Dermis microvascular lymphatic vessel endothelial cell (primary cell): ENCODE measurements at places on chromosomes 11 and 22.

- DNase-seq: peak; percentile 9
Observed at GRCh38 chr11:75103380-75104026, 6.8 kb upstream of the OR2AT4 start.

DNA sequence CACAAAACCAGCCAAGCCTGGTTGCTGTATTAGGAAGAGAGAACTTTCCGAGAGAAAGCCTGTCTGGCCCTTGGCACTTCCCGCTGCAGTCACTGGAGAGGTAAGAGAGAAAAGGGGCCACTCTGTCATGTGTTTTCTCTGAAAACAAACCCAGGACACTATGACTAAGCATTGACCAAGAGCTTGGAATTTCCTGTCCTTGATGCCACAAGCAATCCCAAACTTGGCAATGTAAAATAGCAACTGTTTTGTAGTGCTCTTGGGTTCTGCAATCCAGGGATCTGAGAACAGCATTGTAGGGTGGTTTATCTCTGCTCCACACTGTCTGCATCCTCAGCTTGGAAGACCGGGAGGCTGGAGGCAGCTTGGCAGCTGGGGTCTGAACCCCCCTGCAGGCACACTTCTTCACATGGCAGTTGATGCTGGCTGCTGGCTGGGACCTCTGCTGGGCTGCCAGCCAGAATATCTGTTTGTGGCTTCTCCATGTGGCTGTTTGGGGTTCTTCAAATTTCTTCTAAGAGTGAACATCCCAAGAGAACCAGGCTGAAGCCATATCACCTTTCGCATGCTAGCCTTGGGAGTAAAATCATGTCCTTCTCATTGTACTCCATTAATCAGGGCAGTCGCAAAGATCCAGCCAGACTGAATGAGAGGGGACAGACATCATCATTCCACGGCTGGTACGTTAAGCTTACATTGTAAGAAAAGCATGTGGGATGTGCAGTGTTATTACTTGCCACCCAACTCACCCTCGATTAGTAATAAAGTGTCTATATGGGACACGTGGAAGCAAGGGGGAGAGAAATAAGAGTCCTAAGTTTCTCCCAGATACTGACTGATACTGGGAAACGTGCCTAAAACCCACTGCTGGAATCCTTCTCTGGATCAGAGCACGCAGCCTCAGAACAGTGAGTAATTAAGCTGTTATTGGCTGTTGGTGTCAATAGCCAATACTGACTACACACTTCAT, 537.4 kb upstream of the B3GAT1 start:
- peak; percentile 91 for DNase-seq

GRCh38 chr11:82830746-82831145, 69.5 kb downstream of the PRCP start:
- no peak for DNase-seq

DNA sequence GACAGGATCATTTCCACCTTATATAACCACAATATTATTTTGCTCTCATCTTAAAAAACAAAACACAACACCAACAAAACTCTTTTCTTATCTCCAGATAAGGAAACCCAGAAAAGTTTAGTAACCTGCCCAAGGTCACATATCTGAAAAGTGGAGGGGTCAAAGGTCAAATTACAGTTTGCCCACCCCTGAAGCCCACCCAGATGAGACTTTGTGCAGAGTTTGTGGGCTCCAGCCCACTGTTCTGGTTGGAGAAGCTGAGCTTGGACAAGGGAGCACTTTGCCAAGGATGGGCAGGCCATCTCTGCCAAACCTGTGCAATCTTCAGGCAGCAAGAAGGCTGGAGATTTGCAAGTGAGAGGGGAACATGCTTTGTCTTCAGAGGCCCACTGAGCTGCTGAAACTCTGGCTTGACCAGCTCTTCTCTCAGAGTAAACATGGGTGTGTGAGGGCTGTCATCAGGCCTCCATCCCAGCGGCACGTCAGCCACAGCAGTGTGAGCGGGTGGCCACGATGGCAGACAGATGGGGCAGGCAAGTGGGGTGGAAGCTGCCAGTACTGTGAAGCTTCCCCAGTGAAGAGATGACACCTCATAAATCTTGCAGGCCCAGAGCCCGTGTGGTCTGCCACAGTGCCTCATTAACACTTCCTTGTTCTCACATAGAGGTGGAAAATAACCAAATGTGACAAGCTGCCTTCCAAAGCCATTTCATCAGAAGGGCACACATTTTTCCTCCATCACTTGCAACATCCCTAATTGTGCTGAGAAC, 111.8 kb downstream of the CCDC81 start:
- DNase-seq: no peak

DNA sequence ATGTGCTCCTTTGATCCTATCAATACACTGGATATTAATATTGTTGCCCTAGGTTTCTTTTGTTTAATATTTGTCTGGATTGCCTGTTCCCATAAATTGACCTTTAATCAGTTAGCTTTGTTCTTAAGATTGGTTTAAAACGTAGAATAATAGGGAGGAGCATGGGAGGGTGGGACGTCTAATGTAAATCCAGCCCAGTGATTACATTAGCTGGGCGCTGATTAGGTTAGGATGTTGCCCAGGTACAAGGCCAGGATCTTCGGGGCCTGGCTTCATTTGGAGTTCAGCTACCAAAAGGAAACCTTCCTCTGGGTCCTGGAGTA, at the start of gene SRSF8:
Gene SRSF8, plus strand, starts transcription at position 204 of the 323 bp plus-strand sequence. CDS start 308 bp downstream, outside the sequence.
- DNase-seq: no peak

- DNase-seq: no peak
Observed at GRCh38 chr22:17410576-17410975, 41.3 kb downstream of the CECR2 start.

GRCh38 chr22:32932176-32932575, 126.0 kb downstream of the SYN3 start:
- DNase-seq: no peak

GRCh38 chr11:61815790-61816735, 740 bp downstream of the FADS1 start:
- peak; percentile 77 for DNase-seq

DNA sequence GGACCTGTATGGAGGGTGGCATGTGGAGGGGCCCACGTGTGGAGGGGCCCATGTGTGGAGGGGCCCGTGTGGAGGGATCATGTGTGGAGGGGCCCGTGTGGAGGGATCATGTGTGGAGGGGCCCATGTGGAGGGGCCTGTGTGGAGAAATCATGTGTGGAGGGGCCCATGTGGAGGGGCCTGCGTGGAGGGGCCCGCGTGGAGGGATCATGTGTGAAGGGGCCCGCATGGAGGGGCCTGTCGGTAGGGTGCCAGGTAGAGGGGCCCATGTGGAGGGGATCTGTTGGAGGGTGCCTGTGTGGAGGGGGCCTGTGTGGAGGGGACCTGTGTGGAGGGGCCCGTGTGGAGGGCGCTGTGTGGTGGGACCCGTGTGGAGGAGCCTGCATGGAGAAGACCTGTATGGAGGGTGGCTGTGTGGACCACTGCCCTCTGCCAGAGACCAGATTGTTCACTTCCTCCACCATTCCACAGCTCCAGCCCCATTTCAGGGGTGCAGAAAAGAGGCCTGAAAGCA, 47.0 kb downstream of the IGLL5 start:
- DNase-seq: no peak

DNA sequence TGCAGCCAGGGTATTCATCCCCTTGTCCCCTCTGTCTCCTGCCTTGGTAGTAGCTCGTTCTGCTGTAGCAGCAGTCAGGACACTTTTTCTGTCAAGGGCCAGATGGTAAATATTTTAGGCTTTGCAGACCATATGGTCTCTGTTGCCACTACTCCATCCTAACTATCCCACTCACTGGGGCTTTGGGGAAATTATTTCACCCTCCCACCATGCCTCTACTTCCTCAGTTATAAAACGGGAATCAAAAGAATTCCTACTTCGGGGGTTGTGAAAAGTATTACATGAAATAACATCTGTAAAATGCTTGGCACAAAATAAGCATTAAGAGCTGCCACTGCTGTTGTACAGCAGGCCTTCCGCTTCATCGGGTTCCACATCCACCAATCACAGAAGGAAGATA, 89.9 kb upstream of the LDLRAD3 start:
- DNase-seq: no peak

DNA sequence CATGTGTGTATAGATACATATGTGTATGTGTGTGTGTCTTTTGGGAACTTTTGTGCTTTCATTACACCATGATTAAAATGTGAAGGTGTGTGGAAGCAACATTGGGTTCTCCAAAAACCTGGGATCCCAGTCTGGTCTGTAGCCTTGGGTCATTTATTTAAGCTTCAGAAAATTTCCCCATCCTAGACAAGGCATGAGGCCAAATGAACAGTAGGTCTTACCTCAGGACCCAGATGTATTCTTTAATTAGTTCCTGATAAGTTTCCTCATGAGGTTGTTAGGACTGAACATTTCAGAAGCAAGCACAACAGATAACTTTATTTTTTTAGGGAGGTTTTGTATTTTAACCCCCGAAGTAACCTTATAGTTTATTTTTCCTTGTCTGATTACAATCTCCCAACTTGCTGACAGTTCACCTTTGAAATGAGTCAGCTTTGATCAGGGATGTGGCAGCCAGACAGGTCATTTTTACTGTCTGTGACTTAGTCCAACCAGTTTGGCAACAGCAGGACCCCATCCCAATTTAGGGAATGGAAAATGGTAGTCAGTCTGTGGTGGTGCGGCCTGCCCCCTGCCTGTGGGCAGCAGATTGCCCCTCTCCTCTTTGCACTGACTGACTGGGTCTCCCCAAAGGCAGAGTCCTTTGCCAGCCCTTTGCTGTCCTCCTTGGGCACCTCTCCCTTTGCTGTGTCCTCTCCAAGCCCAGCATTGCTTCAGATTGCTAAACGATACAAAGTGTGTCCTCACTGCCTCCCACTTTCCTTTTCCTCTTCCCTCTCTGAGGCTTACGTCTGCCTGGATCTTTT, 88.3 kb downstream of the NAV2 start:
- no peak for DNase-seq

GRCh38 chr11:69144316-69145049, 11.3 kb upstream of the SMIM38 start:
- no peak for DNase-seq

DNA sequence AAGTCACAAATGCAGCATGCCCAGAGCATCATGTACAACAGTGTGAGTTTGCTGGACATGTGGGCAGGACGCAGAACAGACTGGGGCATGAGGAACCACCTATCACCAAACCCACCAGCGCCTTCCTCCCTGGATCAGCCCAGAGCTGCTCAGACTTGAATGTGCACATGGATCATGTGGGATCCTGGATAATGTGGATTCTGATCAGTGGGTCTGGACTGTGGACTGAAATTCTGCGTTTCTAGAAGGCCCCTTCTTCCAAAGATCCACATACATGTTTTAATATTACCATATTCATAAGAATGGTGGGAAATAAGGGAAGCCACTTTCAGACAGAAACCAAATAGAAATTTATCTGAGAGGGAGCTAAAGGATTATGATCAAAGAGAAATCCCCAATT, 85.6 kb upstream of the VPREB1 start:
- no peak for DNase-seq

- DNase-seq: no peak
Observed at GRCh38 chr22:20259327-20259688, 8.8 kb downstream of the RTN4R start.

- DNase-seq: no peak
Observed at GRCh38 chr11:68835328-68835727, 6.4 kb downstream of the CPT1A start.

DNA sequence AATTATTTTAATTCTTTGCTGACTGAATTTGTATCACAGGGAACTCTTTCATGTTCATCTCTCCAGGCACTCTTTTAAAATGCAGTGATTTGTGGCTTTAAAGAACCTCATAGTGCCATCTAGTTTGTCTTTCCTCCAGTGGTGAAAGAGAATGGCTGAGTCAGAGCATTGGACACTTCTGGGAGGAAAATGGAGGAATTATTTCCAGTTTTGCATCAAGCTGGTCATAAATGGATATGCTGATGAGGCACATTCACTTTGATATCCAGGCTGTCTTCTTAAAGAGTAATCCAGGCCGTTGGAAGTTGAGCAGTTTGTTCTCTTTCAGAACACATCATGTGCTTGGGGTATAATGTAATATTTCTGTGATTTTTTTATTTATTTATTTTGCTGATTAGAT, 273.7 kb downstream of the DDX10 start:
- no peak for DNase-seq

- no peak for DNase-seq
Observed at GRCh38 chr11:57143459-57143858, 38.3 kb upstream of the LRRC55 start.

DNA sequence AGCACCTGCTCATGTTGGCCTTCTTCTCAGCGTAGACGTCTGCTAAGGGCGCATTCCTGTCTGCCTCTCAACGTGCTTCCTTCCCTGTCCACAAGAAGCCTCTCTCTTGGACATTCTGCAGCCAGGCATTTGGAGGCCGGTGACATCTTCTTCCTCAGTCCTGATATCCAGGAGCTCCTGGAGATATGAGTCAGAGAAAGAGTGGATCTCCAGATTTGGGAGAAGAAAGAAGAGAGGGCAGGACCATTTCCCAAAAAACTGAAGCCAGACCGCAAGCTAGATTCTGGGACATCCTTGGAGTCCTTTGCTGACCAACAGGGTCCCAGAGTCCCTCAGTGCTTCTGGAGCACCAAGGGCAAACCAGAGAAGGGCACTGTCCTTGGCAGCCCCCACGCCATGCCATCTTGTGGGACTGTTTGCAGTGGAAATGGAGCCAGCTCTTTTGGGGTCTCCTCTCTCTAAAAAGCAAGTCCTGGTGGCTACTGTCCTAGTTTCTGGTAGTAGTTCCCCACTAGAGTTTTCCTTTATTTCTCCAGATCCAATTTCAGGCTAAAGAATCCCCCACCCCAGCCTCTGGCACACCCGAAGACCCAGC, 36.1 kb upstream of the SYT13 start:
- DNase-seq: no peak

DNA sequence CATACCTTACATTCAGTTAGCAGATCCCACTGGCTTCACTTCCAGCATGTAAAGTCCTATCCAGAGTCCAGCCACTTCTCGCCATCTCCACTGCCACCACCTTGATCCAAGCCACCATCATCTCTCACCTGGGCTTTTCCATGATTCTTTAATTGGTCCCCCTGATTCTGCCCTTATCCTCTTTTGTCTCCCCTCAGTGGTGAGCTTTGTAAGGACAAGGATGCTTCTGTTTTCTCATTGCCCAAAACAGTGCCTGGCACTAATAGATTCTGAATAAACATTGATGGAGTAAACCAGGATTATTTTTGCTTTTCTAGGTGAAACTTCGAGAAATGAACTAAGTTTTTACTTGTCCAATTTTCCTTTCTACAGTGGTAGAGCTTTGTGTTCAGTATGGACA, 4.4 kb downstream of the POLA2 start:
- DNase-seq: no peak

- no peak for DNase-seq
Observed at GRCh38 chr11:1870721-1871466, 18.0 kb downstream of the LSP1 start.

GRCh38 chr22:41334951-41335635, 33.8 kb downstream of the ZC3H7B start:
- DNase-seq: no peak

DNA sequence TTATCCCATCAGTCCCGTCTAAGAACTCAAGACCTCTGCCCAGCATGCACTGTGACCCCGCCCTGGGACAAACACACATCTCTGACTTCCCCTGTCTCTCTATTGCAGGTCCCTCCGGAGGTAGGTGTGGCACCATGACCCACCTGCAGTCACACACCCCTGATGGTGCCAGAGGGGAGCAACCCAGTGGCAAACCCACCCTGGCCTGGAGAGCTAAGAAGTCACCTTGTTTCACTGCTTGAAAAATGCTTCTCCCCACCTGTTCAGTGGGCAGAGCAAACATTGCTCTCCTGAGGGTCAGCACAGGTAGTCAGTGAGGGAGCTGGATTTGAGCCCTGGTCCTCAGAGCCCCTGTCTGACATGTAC, 23.9 kb downstream of the CAPN1 start:
- DNase-seq: no peak

- DNase-seq: peak; percentile 49
Observed at GRCh38 chr11:8070417-8071115, 10.4 kb upstream of the TUB start.
